ENCODE measurements at places on chromosomes 5 and 9.

DNA sequence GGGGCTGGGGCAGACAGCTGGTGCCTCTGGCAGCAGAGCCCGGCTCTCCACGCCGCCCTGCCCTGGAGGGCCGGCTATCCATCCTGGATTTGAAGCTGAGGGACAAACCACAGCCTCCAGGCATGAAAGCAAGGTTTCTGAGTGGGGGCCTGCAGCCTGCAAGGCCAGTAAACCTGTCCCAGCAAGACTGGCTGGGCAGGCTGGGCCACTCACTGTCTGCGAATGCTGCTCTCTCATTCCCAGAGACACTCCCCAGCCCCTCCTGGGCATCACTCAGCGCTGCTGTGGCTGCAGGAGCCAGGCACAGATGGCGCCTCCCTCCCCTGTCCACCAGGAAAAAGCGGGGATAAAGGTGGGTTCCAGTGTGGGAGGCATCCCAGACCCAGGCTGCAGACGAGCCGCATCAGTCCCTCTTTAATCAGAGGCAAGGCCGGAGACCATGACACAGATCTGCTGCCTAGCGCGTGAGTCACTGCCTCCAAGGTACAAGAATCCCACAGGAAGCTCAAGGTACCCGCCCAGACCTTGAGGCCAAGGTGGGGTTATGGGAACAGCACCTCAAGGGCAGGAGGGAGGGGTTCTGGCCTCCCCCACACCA is 118.0 kb downstream of the VAV2 start:
- no peak for DNase-seq

DNA sequence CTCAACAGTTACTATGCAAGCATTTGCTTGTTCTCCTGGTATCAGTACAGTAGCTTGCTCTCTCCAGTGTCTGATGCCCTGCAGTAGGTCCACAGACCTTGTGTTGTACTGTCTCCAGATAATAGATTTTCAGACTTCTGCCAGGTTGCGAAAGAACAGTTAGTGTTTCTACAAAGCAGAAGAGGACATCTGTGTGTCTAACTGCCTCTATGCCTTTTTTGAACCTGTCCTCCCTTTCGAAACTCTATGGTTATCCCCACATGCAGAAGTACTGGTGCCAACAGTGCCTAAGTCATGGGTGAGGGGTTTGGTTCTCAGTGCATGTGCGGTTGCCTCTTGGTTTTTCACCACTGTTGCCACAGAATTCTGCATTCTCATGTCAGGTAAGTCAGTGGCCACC is 45.9 kb downstream of the KCNN2 start:
- peak; percentile 95 for DNase-seq

GRCh38 chr5:63822614-63823013 is 139.6 kb downstream of the HTR1A start:
- DNase-seq: no peak

DNA sequence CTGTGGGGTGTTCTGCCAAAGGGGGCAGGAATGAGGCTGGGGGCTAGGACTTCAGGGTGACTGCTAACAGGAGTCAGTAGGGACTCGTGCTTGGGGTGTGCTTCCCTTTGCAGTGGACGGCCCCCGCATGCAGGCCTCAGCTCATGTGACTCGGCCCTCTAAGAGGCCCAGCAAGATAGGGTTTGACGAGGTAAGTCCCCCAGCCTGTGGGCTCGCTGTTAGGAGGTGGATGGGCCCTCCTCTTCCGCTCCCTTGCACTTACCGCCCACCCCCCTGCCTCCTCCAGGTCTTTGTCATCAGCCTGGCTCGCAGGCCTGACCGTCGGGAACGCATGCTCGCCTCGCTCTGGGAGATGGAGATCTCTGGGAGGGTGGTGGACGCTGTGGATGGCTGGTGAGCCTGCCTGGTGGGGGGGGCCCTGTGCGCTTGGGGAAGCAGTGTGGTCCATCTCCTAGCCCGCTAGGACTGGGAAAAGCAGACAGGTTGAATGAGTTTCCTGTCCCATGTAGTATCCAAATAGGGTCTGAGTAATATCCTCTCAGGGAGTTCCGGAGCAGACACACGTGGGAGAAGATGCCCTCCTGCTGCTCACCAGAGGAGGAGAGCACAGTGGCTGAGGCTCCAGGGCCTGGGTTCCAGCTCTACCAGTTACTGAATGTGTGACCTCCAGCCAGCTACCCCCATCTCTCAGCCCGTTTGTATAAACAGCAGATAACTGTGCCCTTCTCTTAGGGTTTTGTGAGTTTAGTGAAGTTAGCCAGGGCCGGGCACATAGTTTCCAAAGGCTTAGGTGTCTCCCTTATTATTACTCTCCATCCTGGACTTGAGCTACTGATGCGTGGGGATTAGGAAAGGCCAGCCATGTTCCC is 8.2 kb downstream of the CERCAM start:
- no peak for DNase-seq

DNA sequence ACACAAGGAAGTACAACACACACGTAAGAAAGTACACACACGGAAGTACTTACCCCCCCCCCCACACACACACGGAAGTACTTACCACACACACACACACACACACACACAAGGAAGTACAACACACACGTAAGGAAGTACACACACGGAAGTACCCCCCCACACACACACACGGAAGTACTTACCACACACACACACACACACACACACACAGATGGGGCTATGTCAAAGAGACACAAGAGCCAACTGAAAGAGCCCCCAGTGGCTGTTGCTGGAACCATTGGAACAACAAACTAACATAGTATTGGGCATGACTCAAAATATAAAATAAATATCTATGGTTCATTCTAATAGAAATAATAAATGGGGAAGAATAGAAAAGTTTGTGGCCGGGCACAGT is 4.9 kb upstream of the MAPK9 start:
- DNase-seq: no peak

DNA sequence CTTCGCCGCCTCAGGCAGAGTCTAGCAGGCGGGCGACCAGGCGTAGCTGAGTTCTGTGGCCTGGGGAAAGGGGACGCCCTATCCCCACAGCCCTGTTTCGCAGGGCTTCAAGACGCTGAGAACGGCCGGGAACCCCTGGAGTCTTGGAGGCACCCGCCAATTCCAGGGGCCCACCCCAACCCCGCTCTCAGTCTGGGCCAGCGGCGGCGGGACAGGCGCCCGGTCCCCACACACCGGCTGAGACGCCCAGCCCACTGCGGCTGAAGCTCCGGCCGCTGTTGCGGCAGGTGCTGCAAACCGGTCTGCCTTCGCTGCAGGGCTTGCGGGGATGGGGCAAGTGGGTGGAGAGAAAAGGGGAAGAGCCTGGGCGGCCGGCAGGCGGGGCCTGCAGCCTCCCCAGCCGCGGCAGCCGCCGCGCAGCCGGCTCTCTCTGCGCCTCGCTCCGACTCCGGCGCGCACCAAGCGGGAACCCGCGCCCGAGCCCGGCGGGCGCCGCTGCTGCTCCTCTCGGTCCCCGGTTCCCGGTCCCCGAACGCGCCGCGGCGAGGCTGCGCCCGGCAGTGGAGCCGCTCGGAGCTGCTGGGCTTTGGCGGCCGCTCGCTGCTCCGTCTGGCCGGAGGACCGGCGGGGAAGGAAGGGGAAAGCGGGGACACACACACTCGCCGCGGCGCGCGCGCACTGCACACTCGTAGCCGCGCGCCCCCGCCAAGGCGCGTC is at the start of gene PIP5K1B:
PIP5K1B (plus strand) TSS at position 427 of the 717 bp plus-strand sequence. CDS start 117,375 bp downstream, outside the sequence.
- peak; percentile 68 for DNase-seq

GRCh38 chr9:13865869-13866268 is 448.1 kb downstream of the NFIB start:
- DNase-seq: no peak

DNA sequence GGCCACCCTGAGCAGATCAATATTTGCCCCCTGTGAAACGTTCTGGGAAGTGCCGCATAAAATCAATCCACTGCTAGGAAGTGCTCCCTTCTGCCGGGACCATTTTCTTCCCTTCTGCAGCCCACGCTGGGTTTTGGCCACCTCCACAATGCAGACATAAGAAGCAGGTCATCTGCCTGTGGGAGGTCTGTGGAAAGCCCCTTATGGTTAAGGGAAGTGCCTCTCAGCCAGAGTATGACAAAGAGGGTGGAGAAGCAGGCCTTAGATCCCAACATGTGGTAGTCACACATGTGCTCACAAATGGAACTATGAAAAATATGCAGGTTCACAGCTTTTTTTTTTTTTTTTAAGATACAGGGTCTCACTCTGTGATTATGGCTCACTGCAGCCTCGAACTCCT is 82.8 kb downstream of the SLC1A3 start:
- peak; percentile 43 for DNase-seq

DNA sequence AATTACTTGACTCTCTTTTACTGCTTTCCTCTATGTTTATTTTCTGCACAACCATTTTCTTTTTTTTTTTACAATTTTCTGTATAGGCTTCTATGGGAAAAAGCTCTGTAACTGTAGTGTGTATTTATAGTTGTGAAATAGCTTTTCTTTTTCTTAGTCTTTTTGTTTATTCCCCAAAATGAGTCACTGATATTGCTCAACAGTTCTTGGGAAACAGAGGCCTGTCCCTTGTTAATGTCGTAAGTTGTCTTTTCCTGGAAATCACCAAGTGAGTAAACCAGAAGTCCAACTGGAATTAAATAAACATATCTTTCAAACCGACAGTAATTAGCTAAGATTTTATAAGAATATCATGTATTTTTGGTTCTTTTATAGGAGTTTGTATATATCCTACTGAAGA is 325.1 kb upstream of the PRR16 start:
- DNase-seq: peak; percentile 95

GRCh38 chr5:107567901-107568671 is 102.7 kb downstream of the EFNA5 start:
- DNase-seq: no peak

GRCh38 chr5:144202726-144203125 is 32.1 kb downstream of the KCTD16 start:
- DNase-seq: peak; percentile 9
